ENCODE measurements at places on chromosomes 6 and 20.

DNA sequence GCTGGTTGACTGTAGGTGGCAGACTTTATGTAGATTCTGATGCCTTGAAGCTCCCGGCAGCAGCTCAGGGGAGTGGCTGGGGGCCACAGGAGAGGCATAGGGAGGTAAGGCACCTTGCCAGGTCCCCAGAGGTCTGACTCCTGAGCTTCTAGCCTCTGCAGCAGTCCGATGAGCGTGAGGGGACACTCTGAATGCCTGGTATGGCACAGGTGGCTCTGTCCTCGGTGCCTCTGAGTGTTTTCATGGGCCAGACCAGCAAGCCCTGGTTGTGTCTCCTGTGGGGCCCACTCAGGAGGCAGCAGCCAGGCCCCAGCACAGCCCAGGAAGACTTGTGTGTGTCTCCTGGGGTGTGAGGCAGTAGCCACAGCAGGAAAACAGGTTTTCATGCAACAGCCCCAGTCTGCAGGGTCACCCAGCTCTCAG lies 39.7 kb upstream of the IRF4 start:
- DNase-seq, result peak; percentile 67

DNA sequence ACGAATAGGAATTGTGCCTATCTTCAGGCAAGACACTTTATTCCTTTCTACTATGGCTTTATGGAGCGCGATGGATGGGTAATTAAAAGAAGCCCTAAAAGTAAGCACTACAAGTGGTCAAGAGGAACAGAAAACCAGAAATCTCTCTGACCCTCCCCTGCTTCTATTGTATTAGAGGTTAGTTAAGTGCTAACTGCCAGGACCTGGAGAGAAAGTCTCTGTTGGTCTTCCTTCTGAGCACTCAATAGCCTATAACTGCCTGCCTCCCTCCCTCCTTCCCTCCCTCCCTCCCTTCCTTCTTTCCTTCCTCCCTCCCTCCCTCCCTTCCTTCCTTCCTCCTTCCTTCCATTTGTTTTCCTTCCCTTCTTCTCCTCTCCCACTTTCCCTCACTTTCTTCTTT lies 133.7 kb downstream of the C6orf58 start:
- no peak for DNase-seq

- DNase-seq, result no peak
Measured at GRCh38 chr6:129306826-129307225, 403.2 kb downstream of the ARHGAP18 start.

DNA sequence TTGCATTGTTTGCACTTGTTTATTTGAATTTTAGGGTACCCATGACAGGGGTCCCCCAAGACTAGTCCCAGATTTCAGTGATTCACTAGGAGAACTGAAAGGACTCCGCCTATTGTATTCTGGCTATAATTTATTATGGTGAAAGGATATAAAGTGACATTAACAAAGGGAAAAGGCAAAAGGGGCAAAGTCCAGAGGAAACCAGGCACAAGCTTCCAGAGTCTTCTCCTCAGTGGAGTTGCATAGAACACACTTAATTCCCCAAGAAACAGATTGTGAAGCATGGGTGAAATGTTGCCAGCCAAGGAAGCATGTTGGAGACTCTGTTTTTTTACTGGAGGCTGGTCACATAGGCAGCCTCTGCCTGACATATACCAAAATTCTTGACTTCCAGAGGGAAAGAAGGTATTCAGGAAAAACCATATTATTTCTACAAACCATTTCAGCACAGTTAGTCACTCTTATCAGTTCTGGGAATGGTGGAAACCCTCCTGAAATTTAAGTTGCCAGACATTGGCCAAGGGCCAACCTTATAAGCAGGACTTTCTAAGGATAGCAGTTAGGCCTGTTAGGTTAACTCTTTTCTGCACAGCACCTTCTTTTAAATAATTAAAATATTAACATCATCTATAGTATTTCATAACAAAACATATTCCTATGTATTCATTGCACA lies 71.8 kb downstream of the FIG4 start:
- DNase-seq, result no peak

DNA sequence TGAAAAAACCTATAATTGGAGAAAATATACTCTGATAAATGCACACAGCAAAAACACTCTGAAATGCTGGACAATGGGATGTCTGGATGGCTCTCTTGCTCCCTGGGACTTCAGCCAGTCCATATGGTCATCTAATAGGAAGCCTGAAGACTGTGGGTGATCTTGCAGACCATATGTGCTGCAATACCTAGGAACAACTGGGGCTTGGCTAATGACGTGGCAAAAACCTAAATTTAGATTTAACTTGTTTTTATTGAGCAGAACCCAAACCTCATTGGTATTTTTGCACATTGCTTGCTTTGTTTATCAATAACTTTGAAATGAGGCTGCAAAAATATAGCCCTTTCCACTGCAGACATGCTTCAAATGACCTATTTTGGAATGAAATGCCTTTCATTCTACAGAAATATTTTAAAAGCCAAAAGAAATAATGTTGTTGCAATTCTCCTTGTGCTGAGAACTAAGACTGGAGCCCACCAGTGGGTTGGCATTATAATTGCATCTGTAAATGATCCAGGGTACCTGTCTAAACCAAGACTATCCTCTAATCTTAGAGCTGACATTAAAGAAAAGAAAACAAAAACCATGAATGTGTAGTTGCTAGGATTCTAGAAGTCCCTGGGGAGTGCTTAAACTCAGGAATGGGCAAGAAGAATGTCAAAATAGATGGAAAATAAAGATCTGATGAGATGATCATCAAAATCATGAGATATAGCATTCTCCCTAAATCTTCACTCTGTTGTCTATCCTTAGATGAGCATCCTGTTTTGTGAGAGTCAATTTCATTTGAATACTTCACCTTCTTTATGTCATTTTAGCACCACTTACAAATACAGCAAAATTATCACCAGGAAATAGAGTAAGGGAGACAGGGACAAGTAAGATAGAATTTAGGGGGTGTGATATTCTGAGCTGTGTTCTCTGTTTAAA lies 152.1 kb upstream of the RIMS1 start:
- DNase-seq, result no peak

DNA sequence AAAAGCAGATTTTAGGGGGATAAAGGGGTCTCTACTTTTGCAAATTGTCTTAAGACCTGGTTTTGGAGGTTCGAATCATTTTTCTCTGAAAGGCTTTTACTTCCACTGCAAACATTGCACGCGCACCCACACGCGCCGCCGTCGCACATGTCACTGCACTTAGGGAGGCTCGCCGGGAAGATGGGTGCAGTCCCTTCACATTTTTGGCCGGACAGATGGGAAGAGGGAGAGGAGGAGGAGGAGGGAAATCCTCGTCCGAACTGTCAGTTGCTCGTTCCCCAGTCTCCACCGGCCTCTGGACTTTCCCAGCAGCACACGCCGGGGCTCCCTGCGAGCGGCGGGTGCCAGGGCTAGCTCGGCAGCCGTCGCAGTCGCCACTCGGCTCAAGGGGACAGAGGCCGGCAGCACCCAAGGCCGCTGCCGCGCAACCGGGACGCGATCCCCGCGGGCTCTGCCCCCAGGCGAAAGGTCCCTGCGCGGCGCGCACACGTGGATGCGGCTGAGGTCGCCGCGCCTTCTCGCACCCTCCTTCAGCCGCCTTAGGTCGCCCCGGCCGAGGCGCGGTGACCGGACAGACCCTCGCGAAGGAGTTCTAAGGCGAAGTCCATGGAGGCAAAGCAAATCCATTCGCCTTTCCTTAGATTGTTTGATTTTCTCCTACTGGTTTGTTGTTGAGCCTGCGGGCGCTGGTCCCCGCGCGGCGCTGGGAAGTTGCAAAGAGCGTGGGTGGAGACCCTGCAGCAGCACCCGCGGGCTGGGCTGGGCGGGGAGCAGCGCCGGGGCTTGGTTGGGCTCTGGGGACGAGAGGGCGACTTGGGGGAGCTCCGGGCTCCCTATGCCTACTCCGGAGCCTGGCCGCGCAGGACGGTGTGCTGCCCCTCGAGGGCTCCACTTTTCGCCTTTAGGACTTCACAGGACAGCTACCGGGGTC lies 1.2 kb downstream of the MYB start:
- peak; percentile 61 for DNase-seq

DNA sequence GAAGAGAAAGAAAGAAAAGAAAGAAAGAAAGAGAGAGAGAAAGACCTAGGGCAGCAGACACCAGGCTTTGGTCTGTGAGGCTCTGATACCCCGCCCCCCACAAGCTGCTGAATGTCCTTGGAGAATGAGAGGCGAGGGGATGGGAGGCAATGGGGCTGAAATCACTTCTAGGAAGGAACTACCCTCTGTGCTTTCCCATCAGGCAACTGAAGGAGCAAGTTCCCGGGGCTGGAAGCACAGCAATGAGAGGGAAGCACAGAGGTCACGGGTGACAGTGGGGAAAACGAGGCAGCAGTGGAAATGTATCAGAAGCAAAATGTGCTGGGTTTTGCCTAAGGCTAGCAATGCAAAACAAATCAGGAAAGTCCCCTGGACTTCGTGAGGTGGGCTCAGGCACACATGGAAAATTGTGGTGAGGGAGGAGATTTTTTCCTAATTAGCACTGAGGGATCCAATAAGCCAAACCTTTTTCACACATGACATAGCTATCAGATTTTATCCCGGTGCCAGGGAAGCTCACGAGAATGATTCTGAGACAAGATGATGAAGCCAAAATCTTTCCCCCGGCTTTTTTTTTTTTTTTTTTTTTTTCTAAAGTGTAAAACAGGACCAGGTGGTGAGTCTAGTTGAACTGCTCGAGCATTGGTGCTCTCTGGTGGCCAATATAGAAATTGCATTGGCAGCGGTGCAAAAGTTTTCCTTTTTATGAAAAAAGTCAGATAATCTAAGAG lies 16.8 kb upstream of the ARFGEF2 start:
- peak; percentile 79 for DNase-seq

GRCh38 chr20:44598423-44599305 lies 16.3 kb downstream of the PKIG start:
- DNase-seq, result peak; percentile 40

DNA sequence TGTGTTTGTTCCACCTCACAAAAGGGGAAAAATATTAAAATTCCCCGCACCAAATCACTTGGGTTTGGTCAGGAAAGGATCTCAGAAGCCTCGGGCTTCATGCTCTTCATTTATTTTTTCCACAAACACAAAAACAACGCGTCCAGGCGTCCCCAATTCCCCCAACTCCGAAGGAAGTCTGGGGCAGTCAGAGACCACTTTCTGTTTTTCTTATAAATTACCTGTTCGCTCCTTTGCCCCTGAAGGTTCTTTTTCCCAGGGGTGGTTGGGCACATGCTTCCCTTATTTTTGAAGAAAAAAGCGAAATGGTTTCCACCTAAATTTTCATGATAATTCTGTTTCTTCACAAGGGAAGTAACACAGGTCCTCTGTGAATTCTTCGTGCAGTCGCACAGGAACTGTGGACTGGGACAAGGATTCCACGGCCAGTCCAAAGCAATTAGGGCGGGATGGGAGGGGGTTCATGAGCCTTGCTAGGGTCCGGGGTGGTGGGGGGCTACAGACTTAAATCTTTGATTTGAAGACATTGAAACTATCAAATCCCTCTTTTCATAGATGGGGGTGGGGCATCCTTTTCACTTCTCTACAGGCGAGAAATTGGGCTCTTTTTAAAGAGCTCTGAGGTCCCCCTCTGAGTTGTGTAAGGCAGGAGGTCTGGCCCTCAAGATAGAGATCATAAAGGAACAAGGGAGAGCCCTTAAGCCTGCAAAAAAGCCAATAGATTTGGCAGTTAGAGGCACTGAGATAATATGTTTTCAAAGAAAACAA lies 30.5 kb upstream of the HFE start:
- peak; percentile 73 for DNase-seq

GRCh38 chr6:24506814-24507520 lies 12.2 kb downstream of the ALDH5A1 start:
- DNase-seq, result no peak

GRCh38 chr6:3211681-3212080 lies 15.8 kb downstream of the TUBB2B start:
- DNase-seq, result no peak

- DNase-seq, result no peak
Measured at GRCh38 chr20:6827472-6827871, 60.0 kb downstream of the BMP2 start.

GRCh38 chr6:154648888-154649205 lies 84.4 kb upstream of the SCAF8 start:
- DNase-seq, result no peak

GRCh38 chr6:36280983-36281382 lies 11.1 kb downstream of the PNPLA1 start:
- DNase-seq, result no peak

GRCh38 chr20:47029845-47030244 lies 135.2 kb downstream of the EYA2 start:
- DNase-seq, result no peak

DNA sequence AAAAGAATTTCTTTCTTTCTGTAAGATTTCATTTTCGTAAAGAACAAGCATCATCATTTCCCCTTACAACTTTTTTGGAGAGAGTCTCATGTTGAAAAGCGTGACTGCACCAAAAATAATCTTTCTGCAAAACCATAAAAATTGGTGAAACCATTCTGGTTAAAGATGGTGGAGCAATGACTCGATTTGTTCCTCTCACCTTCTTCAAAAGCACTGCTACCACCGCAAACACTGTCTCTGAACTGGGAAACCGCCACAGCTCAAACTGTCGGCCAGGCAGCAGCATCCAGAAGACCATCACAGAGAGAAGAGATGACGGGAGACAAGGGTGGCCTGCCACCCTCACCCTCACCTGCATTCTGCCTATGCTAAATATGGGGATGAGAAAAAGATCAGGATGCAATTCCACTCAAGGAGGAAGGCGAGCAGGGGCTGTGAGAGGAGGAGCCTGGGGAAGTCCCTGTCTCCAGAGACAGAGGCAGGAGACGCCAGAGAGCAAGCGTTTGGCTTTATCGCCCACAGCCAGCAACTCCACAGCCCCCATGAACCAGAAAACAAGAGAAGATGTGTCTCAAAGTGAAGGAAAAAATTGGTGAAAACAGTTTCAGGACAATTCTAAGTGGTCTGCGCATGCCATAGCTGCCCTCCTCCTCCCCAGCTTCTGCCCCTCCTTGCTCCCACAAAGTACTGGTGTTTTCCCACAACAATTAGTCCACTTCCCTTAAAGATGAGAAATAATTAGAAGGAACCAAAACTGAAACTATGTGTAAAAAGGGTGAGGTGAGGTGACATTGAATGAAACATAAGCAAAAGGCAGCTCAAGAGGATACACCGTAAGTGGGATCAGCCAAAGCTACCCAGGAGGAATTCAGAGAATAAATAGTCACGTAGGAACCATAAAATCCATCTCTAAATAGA lies 255.5 kb downstream of the KIF16B start:
- no peak for DNase-seq

DNA sequence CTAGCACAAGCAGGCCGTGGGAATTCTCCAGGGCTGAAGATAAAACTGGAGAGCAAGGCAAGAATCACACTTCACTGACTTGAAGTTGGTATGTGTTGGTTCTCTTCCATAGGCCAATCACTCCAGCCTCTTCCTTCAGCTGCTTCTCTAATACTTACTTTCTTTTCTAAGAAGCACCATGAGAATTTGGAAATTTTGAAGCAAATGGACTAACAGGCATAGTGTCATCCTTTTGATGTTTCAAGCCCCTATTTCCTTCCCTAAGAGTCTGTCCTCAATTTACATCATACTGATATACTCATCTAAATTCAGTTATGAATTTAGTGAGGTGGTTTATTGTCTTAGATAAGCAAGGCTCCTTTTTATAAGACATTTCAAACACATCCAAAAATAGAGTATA lies 24.0 kb downstream of the SLC26A8 start:
- no peak for DNase-seq
